ENCODE measurements at places on chromosomes 2 and 18.
A peak's percentile ranks its signal among the peaks of the same experiment; 100 is the strongest.

- no peak for DNase-seq
These were observed 58.6 kb downstream of the FN1 start for GRCh38 chr2:215377283-215377682.

- no peak for DNase-seq
These were observed 65.6 kb upstream of the NOSTRIN start for GRCh38 chr2:168736649-168737445.

DNA sequence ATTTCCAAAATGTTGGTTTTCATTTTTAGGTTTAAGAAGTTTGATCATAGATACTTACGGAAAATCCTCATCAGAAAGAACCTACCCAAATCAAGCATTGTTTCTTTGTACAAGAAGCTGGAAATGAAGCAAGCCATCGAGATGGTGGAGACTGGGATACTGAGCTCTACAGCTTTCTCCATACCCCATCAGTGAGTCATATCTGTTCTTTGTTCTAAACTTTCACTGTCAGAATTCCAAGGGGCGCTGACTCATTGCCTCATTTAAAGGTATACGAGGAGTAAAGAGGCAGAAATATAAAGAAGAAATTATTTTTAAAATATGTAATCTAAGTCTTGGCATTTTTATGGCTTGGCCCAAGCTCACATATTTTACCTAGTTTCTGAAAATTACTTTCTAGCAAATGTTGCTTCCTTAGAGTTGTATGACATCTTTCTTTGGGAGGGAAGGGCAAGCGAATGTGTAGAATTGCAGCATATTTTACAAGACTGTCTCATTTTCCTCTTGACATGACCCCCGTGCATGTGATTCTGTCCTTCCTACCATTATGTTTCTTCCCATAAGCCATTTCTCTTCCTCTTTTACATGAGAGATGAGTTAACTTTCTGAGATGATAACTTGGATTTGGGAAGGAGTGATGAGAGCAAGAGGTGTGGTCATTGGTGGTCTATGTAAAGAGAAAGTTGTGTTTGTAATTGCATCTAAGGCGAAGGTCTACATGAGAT is 41.2 kb downstream of the SLC9A4 start:
- peak; percentile 62 for DNase-seq

- DNase-seq: peak; percentile 15
These were observed 452.3 kb upstream of the ID2 start for GRCh38 chr2:8229546-8229986.

DNA sequence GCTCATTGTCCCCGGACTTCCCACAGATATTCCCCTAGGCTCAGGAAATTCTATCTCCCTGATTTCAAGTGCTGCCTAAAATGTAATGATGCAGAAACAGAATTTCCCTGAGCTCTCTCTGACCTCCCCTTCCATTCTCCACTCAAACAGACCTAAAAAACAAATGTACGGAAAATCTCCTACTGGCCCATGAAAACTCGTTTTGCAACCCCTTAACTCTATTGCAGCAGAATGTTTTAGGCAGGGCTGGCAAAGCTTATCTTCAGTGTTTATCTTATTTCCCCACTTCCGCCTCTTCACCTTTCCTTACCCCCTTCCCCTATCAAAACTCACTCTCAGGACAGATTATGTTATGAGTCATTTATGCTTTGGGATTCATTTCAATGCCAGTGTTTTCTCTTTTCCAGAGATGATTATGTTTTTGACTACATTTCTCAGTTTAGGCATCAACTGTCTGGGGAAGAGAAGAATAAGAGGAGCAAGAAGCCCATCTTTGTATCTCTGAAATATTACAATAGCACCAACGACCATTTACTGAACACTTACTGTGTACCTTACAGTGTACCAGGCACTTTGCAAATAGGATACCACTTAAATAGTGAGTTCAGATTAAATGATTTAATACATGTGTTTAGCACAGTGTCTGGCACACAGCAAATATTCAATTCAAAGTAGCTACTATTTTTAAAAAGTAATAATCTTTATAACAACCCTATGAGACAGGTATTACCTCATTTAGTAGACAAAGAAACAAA is 53.9 kb upstream of the STPG4 start:
- DNase-seq: no peak

GRCh38 chr2:60553495-60554073 is at the start of gene BCL11A:
BCL11A (minus strand) TSS chr2:60553654; CDS start chr2:60553270, 384 bp downstream.
- peak; percentile 24 for DNase-seq

GRCh38 chr2:27920148-27920885 is 29.8 kb downstream of the BABAM2 start:
- no peak for DNase-seq

All from H54 (cell line).